ENCODE measurements at places on chromosomes 4 and X. TPM values are rescaled to one million over a fixed set of nuclear protein-coding genes. Genes with fewer than 3 reads are reported as not detected.

INPP4B gene
- total RNA-seq: 12.4 TPM

HMGN5 gene
- total RNA-seq: 1.7 TPM

SPANXN3 gene
- total RNA-seq: not detected

TCP11X2 gene
- total RNA-seq: not detected

KCNIP4 gene
- total RNA-seq: not detected

LRAT gene
- 1.4 TPM for total RNA-seq

TAF7L gene
- total RNA-seq: not detected

CFP gene
- 0.21 TPM for total RNA-seq

MAGEB17 gene
- not detected for total RNA-seq

RAB9B gene
- 0.19 TPM for total RNA-seq

NLGN3 gene
- 0.07 TPM for total RNA-seq

RRH gene
- total RNA-seq: not detected

DKK2 gene
- 0.49 TPM for total RNA-seq

USP17L25 gene
- total RNA-seq: not detected

IL2 gene
- not detected for total RNA-seq

MAGEA9B gene
- total RNA-seq: not detected

DIPK2B gene
- not detected for total RNA-seq

MRFAP1L1 gene
- 51.7 TPM for total RNA-seq

ARX gene
- total RNA-seq: not detected

TLR10 gene
- total RNA-seq: not detected

MAGEA3 gene
- total RNA-seq: not detected

F11 gene
- total RNA-seq: not detected

LGI2 gene
- not detected for total RNA-seq

FAM156A gene
- 11.0 TPM for total RNA-seq

NUDT9 gene
- 14.9 TPM for total RNA-seq

SLITRK4 gene
- 0.07 TPM for total RNA-seq

FHDC1 gene
- total RNA-seq: 3.6 TPM

FRG2 gene
- total RNA-seq: not detected
